Upper lobe of right lung (tissue), 1 donor: ENCODE measurements at places on chromosomes 7 and 10.

- no peak for DNase-seq
- H3K27ac ChIP-seq, result no peak overlapping the region
- no peaks in the 10 kb centered on the region for H3K36me3 ChIP-seq
- H3K4me1 ChIP-seq, result no peaks in the 10 kb centered on the region
- no peak overlapping the region for H3K4me3 ChIP-seq
These were observed 12.3 kb upstream of the OPN4 start for GRCh38 chr10:86642021-86642420.

DNA sequence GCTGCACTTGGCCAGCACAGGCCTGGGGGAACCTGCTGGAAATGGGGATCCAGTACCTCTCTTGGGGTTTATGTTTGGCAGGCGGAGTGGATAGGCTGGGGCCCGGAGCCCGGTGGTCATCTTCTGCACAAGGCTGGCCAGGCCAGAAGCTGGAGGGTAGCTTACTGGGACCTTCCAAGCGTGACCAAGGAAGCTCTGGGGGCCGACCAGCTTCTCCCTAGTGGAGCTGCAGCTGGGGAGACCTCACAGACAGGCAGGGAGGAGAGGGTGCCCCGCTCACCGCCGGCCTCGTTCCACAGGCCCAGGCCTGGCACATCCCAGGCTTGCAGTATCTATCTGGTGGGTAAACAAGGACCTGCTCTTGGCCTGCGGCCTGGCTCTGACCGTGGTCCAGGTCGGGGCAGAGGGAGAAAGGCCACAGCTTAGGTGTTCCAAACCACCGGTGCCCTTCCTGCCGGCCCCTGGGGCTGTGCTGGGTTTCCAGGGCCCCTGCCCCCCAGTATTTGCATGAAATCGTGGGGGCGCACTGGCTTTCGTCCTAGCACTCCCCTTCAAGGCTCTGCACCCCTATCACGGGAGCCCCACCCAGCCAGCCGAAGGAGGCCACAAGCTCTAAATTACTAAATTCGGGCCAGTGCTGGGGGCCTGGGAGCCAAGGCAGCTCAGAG lies 1.5 kb upstream of the ELFN1 start:
- H3K4me3 ChIP-seq, result no peak overlapping the region
- H3K4me1 ChIP-seq, result peaks cover 30% of the 10 kb centered on the region
- H3K36me3 ChIP-seq, result no peaks in the 10 kb centered on the region
- no peak overlapping the region for H3K27ac ChIP-seq
- peak; percentile 59 for DNase-seq

GRCh38 chr10:97974526-97975525 lies 55.6 kb downstream of the CRTAC1 start:
- H3K4me3 ChIP-seq, result no peak overlapping the region
- H3K36me3 ChIP-seq, result no peaks in the 10 kb centered on the region
- no peaks in the 10 kb centered on the region for H3K4me1 ChIP-seq
- H3K27ac ChIP-seq, result no peak overlapping the region
- H3K27me3 ChIP-seq, result peaks cover 47% of the 10 kb centered on the region

DNA sequence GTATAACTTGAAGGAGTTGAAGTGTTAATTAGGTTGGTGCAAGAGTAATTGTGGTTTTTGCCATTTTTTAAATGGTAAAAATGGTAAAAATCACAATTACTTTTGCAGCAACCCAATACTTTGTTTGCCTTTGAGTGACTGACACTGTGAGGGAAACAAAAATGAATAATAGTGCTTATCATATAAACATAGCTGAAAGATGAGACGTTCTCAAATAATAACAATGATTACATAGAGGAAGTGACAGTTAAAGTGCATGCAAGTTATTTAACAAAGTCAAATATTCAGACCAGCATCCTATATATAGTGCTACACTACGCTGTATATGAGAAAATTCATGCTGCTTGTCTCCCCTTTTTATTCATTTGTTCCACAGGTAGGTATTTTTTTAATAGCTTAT lies 4.7 kb upstream of the HBP1 start:
- DNase-seq, result no peak
- H3K36me3 ChIP-seq, result no peaks in the 10 kb centered on the region
- H3K27ac ChIP-seq, result no peak overlapping the region
- H3K27me3 ChIP-seq, result no peaks in the 10 kb centered on the region
